ENCODE measurements at places on chromosomes 3 and 15. TPM values are rescaled to one million over a fixed set of nuclear protein-coding genes. Genes with fewer than 3 reads are reported as not detected.

Gene CLDN16
- total RNA-seq: 0.31 TPM

Gene ISLR
- not detected for total RNA-seq

Gene KNL1
- 11.7 TPM for total RNA-seq

Gene SHF
- 61.7 TPM for total RNA-seq

Gene ITGB5
- total RNA-seq: 58.8 TPM

Gene ITGA11
- not detected for total RNA-seq

Gene DZIP1L
- total RNA-seq: 81.9 TPM

GRCh38 chr3:49519916-49520385 lies 34.3 kb upstream of the BSN start:
- DNase-seq: no peak

DNA sequence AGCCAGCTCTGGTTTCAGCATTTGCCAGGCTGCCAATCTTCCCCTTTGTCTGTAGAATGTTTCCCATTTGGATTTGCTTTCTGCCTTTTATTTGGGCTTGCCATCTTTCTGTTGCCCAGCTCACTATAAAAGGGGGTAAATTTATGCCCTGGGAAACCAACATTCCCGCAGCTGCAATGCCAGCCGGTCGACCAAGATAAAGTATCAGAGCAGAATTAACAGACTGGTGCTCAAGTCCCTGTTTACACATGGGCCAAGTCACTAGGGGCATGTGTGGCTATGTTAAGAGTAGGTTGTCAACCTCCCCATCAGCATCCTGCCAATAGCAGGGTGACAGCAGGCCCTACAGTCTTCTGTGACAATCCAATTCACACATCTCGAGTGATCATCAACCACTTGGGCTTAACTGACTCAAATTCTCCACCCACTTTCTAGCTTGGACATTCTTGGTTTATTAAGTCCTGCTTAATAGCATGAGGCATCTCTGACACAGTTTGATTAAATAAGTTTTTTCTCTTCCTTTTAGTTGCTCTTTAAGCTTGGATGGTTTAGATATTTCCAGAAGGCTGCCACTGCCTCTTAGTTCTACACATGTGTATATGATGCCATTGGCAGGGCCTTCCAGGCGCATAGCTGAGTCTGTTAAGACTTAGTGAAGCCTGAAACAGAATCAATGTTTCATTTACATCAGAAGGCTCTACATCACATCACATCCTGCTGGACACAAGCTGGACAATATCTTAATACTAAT lies 24.1 kb upstream of the VEPH1 start:
- DNase-seq: no peak

- DNase-seq: no peak
Observed at GRCh38 chr15:36344887-36345286, 234.5 kb upstream of the CDIN1 start.

- DNase-seq: no peak
Observed at GRCh38 chr15:95511671-95512070, 818.8 kb upstream of the NR2F2 start.

- DNase-seq: no peak
Observed at GRCh38 chr15:73081321-73081958, 29.2 kb downstream of the NEO1 start.

DNA sequence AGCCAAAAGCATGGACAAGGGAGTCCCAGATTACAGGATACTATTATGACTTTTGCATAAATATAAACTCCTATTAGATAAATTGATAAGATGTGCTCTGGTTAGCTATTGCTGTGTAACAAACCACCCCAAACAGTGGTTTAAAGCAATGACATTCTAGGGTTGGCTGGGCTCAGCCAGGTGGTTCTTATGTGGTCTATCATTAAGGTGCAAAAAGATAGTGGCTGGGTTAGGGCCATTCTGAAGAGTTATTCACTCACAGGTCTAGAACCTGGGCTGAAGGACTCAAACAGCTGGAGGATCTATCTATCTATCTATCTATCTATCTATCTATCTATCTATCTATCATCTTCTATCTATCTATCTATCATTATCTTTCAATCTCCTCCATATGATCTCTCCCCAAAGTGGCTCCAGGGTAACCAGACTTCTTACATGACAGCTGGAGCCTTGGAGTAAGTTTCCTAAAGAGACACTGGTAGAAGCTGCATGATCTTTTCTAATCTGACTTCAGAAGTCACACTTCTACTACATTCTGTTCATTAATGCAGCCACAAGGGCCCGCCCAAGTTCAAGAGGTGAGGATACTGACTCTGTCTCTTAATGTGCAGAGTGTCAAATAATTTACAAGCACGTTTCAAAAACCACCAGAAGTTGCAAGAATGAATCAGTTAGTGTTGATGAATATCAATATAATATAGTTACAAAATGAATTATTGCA lies 74.9 kb upstream of the XCR1 start:
- no peak for DNase-seq

DNA sequence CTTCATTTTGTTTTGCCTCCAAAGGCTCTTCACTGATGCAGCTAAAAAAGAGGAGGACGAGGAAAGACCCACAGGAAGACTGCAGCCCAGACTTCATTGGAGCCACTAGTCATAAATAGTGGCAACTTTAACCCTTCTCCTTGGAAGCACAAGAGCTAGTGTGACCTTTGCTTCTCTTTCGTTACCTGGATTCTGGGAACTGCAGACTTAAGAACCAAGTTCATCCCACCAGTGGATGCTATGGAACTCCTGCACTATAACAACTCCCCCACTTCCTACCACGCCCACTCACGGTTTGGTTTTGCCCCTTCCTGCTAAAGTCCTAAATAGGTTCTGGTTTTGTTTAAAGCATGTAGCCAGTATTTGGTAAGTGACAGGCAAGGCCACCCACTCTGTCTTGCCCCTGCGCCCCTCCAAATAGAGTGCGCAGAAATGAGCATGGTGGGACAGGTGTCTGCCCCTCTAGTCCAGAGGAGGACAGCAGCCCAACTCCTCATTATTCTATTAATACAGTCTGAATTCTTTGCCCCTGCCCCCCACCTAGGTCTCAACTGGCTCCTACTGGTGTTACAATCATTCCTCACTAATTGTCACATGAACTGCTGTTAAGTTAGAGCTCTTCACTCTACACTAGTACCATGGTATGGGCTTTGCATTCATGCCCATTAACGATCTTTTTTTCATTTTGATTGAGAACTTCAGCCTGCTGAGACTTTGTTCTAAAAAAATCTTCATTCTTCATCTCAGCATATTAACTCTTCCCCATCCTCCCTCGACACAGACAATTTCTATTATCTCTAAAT lies 504.6 kb downstream of the FOXP1 start:
- no peak for DNase-seq

DNA sequence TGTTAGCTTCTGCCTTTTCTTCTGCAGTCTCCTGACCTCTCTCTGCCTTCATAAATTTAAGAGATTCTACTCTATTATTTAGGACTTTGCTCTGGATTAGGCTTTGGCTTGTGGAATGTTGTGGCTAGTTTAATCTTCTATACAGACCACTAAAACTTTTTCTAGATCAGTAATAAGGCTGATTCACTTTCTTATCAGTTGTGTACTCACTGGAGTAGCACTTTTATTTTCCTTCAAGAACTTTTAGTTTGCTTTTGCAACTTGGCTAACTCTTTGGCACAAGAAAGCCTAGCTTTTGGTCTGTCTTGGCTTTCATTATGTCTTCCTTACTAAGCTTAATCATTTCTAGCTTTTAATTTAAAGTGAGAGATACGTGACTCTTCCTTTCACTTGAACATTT lies 265.5 kb upstream of the TBC1D5 start:
- no peak for DNase-seq

DNA sequence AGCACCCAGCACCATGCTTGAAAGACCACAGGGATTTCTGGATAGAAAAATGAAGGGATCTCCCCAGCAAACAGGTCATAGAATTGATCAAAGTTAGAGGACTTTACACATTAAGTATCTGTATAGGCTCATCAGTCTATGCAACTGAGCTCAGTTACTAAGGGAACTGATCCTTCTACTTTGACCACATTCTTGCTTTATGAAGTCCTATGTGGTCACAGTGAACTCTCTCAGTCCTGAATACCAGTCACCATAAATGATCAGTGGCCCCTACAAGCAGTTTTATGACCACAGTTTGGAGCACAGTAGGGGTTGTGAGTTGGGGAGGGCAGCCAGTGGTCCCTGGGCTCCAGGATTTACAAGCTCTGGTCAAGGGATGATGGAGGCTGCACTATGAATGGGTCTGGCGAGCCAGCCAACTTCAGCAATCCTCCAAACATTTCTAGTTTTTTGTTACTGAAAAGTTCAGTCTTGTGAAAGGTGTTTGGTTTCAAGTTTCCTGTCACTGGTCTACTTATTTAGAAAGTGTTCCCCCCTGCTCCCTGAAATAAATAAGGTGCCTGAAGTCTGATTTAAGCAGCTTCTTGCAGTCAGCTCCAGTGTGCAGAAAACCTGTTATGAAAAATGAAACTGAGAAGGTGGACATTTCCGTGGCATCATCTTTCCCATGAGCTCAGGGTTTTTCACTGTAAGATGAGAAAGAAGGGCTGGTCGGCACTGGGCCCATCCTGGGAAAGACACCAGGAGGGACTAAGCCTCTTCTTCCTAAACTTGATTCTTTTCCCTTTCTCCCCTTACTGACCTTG lies 75.5 kb downstream of the DAPK2 start:
- DNase-seq: no peak

- DNase-seq: no peak
Observed at GRCh38 chr3:118501152-118501551, 533.5 kb downstream of the IGSF11 start.

Measured in progenitor cell of endocrine pancreas (in vitro differentiated cells).